Stimulated activated CD4-positive, alpha-beta T cell treated with anti-CD3 and anti-CD28 coated beads, TNF-alpha, amount 100 ng/mL, for 4 hours (primary cell): ENCODE measurements at places on chromosomes 4 and X.

DNA sequence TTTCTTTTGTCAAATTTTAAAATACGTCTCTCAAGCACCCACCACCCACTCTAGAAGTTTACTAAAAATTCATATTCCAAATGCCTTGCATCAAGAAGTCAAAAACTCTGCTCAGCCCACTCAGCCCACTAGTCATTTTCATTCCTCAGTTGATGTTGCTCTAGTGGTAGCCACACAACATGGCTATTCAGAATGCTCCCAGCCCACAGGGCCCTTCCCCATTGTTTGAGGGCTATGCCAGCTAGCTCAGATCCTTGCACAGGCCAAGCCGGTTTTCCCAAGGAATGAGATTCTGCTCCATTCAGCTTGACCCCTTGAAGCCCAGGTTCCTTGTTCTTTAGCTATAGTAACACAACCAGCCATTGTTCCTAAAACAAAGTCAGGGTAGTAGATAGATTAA lies 297.5 kb upstream of the RASGEF1B start:
- no peak for DNase-seq

DNA sequence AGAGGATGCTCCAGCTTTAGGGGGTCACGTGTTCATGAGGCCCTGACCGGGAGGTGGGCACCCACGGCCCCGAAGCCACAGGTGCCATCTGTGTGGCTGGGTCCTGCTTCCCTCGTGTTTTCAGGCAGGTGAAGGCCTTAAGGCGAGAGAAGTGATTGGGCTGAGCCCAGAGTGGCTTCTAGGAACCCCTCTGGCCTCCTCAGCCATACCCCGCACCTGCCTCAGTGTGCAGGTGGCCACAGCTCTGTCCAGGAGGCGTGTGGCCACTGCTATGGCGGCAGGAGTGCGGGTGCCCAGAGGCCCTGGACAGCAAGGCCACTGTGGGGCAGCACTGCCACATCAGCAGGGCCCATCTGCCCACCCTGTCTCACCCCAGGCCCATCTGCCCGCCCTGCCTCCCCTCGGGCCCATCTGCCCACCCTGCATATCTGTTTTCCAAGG lies 25.0 kb downstream of the NKX1-1 start:
- DNase-seq = no peak

- DNase-seq = no peak
Observed at GRCh38 chr4:105061731-105062130, 84.9 kb upstream of the TET2 start.

DNA sequence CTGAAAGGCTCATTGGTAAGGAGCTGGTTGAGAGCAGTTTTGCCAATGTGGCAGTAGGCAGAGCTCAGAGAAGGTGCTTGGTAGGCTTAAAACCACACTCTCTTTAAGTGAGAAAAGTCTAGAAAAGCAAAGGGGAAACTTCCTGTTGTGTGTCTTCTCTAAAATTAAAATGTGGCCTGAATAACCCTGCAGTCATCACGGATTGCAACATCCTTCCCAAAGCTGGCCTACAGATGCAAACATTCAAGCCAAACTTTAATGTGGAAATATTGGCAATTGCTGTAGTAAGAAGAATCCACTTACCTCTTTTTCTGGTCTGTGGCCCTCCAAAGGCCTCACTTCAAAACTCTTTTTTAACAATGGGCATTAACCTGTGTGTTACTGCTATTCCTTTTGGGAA lies 348.5 kb downstream of the OPHN1 start:
- no peak for DNase-seq

GRCh38 chr4:18020145-18020670 lies 1.3 kb downstream of the LCORL start:
- peak; percentile 1 for DNase-seq

GRCh38 chr4:185086053-185086452 lies 57.0 kb upstream of the SLC25A4 start:
- no peak for DNase-seq

DNA sequence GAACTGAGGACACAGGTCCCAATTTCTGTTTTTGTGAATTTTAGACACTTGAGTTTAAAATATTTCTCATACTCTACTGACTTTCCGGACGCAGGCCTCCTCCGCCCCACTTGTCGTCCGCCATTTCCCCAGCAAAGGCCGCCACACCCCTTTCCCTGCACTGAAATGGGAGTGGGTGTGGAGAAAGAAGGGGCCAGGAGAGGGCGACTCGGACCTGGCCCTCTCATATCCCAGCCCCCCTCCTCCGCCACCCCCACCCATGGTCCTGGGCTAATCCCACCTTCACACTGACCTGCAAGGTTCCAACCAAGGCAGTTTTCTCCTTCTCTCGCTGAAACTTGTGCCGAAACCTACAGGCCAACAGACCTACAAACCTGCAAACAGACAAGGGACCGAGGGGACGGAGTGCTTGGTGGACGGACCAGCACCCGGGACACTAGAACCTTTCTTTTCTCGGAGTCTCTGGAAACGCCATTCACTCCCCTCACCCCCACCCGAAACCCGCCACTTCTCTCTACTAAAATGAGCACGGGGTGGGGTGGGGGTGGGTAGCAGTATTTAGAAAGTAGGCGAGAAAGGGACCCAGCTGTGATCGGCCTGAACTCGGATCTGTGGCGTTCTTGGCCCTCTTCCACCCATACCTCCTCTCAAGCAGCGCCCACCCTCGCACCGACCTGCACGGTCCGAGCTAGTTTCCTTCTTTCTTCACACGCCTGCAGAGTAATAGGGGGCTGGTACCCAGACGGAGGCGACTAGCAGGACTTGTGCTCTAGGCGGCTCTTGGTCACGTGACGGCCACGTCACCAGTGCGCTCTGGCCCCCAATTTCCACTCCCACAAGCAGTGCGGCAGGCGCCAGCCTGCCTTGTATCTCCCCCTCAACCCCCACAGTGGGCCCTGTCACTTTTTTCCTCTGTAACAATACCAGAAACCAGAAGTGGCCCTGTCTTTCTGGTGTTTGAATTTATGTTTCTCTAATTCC lies at the start of gene ARMCX6:
Gene ARMCX6, minus strand, starts transcription at position 790 of the 981 bp plus-strand sequence. CDS start 1,380 bp downstream, outside the sequence.
- DNase-seq = peak; percentile 55
